ENCODE measurements at places on chromosomes 7 and 10.

DNA sequence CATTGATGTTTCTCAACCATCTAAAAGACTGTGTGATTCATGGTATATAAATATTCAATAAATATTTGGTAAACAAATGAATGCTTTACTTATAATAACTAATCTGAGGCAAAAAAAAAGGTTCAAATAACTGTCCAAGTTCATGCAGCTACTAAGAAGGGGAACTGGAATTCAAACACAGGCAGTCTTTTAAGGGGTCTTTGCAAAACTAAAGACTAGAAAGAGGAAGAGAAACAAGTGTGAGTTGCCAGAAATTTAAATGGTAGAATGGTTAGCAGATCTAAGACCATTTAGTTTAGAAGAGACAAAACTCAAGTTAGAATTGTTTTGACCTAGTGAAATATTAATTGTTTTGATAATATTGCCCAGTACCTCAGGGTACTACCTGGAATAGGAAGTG, 642.0 kb upstream of the LRRN3 start:
- DNase-seq = no peak

DNA sequence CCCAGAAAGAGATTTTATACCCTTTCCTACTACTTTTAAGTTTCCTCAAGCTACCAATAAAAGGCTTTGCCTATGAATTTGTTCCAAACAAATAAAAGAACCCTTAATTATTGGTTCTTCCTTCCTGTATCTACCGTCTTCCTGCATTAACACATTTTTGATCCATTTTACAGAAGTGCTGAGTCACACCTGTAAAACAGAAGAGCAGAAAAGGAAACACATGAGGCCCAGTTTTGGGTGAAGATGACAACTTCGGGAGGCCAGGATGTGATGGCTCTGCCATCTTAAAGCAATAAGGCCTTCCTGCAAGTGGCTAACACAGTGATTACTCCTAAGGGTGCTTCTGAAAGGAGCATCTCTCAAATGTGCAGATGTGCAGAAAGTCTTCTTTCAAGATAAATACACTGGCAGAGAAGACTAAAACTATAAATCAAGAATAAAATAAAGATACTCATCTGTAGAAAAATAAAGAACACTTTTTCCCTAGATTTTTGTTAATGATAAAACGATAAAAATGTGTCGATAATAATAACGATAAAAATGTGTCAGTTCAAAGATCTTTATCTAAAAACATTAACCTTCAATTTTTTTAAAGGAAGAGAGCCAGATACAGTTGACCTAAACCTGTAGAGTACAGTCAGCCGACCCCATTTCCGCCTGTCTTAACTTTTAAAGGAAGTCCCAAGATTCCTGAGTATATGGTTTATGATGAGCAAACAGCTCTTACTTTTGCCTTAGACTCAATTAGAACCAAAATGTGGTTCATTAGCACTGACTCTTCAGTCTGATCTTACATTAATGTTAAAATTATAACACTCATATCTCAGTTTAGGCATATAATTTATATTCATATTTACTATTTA, 108.6 kb downstream of the UBE2H start:
- no peak for DNase-seq

DNA sequence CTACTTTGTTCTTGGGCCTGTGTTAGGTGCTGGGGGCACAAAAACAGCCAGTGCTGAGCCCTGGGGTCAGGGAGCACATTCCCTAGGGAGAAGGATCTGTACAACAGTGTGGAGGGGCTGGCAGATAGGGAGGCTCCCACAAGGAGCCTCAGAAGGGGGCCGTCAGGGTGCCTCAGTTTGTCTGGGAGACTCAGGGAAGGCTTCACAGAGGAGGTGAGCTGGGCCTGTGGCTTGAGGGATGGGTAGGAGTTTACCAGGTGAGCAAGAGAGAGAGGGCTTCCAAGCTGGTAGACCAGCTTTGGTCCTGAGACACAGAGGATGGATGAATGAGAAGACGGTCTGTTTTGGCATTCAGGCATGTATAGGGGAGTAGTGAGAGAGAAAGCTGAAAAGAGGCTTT, 52.1 kb downstream of the CAMK1D start:
- no peak for DNase-seq

GRCh38 chr10:21702633-21703111, 168.6 kb downstream of the MLLT10 start:
- DNase-seq = no peak

DNA sequence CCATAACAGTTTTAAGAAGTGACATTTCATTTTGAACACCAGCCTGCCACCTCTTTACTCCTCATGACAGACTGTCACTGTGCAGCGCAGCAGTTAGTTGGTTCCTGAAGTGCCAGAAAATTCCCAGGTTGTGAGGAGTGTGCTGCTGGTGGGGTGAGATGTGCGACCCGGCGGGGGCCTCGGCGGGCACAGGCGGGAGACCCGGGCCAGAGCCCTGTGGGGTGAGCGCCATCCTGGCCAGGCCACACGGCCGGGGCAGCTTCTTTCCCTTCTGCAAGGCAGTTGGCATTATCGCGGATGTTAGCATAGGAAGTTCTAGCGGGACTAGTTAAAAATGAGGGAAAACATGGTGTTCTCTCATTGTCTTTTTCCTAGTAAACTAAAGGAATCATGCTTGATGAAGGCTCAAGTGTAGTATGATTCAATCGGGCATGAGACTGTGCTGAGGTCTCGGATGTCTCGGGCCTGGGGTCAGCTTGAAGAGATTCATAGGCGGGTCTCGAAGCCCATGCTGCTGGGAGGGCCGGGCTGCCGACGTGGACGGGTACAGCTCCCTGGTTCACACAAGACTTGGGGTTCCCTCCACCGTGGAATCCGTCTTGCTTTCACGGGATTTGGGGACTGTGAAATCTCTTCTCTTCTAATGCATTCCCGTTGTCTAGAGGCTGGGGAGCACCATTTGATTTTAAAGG, 56.1 kb downstream of the MGMT start:
- DNase-seq = no peak

DNA sequence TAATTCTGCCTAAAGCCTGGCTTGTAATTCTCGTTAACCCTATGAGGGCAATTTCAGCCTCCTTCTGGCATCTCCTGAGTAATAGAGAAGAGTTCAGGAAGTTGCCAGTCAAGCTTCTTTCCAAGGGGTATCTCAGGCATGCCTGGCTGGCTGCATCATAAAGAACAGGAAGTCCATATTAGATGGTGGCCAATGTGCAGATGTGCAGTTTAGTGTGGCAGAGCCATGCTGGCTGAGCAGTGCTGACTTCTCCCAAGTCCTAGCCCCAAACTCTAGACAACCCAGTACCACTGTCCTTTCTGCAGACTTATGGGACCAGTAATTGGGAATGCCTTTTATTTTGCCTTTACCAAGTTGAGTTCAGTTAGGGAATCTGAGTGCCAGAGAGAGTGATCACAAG, 517.9 kb downstream of the GALNT17 start:
- no peak for DNase-seq

DNA sequence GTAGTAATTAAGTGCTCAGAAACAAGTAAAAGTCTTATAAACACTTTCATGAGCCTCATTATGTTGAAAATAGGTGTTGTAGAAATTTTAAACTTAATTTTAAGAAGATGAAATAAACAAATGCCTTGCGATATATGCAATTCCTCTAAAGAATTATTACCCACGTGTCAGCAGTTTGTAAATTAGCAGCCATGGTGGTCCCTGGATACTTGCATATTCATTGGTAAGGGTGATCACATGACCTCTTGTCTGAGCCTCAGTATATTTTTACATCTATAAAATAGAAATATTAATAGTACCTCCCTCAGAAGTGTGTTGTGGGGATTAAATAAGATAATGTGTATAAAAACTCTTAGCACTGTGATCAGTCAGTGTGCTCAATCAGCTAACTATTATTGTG, 141.5 kb upstream of the SVIL start:
- DNase-seq = no peak

DNA sequence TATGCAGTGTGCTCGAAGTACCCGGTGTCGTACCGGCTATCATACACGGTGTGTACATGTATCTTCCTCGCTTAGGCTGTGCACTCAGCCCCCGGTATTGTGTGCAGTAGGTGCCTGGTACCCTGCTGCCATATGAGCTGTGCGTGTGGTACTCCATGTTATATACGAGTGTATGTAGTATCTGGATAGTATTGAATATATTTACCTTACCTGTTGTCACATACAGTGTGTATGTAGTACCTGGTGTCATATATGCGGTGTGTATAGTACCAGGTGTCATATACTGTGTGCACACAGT, 1.2 kb downstream of the ZMYND11 start:
- no peak for DNase-seq

All from fibroblast of gingiva (primary cell).